ENCODE measurements at places on chromosomes 3 and 15. TPM values are rescaled to one million over a fixed set of nuclear protein-coding genes. Genes with fewer than 3 reads are reported as not detected.

The GATA2 gene
- total RNA-seq = 36.9 TPM

The FGF7 gene
- total RNA-seq = 92.2 TPM

The AMOTL2 gene
- total RNA-seq = 105 TPM

The EPHB3 gene
- 1.4 TPM for total RNA-seq

The SLC26A6 gene
- 26.2 TPM for total RNA-seq

The SCAMP5 gene
- total RNA-seq = 5.5 TPM

The LXN gene
- total RNA-seq = 346 TPM

The C3orf70 gene
- total RNA-seq = 0.29 TPM

The C3orf49 gene
- total RNA-seq = not detected

The ZNF660 gene
- total RNA-seq = 0.29 TPM

The SMCO1 gene
- not detected for total RNA-seq

The OSBPL10 gene
- total RNA-seq = 8.6 TPM

The IMPG2 gene
- total RNA-seq = 0.18 TPM

The CCNB2 gene
- 96.0 TPM for total RNA-seq

The SCN5A gene
- total RNA-seq = not detected

The NDUFB5 gene
- total RNA-seq = 81.6 TPM

The CAV3 gene
- total RNA-seq = not detected

The PLSCR2 gene
- 0.18 TPM for total RNA-seq

The NR1I2 gene
- total RNA-seq = not detected
